ENCODE measurements at places on chromosomes 6 and 20.

GRCh38 chr6:55782275-55782674 lies 93.1 kb downstream of the BMP5 start:
- no peak for DNase-seq

GRCh38 chr6:7880718-7881107 lies 29.9 kb downstream of the TXNDC5 start:
- no peak for DNase-seq

DNA sequence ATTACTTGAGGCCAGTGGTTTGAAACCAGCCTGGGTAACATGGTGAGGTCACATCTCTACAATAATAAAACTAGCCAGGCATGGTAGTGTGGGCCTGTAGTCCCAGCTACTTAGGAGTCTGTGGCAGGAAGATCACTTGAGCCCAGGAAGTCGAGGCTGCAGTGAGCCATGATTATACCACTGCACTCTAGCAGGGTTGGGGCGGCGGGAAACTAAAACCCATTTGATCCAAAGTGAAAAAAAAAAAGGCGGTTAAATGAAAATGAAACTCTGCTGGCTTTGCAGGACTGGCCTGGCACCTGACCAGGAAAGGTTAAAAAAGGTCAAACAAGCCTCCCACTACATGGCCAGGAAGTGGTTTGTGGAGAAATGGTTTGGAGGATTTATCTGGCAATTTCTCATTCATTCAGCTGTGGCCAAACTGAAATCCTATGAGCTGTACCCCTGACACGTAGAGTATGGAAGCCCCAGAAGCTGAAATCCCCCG lies 36.6 kb downstream of the MTRES1 start:
- no peak for DNase-seq

DNA sequence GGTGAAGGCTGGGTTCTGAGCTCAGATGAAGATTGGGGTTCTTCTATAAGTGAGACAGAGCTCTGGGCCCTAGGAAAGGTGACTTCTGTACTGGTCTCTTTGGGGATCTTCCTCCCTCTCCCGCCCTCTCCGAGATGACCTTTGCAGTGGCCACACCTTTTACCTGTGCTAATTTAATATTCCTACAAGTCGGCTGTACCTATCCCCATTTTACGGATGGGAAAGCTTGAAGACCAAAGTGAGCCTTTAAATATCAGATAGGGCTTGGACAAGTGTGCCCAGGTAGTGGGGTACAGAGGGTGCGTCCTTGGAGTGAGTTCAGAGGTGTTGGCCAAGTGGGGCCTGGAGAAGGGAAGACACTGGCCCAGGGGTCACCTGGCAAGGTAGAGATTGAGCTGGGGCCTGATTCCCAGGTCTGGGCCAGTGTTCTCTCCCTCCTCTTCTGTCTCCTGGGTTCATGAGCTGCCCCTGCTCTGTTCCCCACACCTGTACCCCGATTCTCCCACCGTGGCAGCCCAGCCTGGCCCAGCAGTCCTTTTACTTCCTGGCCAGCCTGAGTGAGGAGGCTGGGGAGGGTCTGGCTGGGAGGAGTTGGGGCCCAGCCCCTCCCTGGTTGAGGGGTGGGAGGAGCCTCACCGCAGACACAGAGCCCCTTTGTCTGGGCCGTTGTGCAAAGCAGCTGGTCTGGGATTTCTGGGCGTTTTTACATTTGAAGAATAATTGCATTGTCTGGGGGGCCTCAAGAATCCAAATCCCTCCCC lies 152.1 kb upstream of the RNF24 start:
- no peak for DNase-seq

DNA sequence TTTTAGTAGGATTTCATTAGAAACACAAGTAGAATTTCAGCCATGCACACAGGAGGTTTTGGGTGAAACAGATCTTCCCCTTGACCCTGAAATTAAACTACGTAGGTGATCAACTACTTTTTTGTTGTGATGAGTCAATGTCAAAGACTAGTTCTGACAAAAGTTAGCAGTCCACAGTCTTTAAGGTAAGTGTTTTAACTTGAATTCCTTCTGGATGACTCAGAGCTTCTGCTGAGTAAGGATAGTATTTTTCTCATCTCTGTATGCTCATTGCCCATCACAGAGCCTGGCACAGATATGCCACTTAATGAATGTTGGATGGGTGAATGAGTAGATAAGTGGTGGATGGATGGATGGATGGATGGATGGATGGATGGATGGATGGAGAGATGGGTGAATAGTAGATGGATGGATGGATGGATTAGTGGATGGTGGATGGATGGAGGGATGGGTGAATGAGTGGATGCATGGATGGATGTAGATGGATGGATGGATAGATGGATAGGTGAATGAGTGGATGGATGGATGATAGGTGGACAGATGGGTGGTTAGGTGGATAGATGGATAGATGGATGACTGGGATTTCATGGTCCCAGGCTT lies 165.3 kb downstream of the ZMYND8 start:
- no peak for DNase-seq

- DNase-seq: no peak
These were observed 381.8 kb downstream of the CDKAL1 start for GRCh38 chr6:20916086-20916485.

DNA sequence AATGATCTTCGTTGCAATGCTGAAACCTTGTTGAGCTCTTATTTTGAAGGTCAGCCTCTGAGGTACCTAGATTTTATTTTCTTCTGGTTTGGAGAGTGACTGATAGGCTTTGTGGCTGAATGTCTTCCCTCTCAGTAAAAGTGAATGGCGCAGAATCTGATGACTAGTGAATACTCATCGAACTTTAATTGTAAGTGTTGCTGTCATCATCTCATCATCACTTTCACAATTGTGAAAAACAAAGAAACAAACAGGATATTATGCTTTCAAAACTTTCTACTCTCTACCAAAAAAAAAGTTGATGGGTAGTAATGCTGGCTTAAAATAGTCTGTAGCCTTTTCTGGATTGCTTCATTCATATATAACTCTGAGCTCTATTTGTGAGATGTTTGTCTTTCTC lies 239.5 kb upstream of the RAB32 start:
- DNase-seq: no peak

GRCh38 chr6:125123468-125124048 lies 30.0 kb upstream of the TPD52L1 start:
- DNase-seq: no peak

GRCh38 chr6:158174514-158174913 lies 6.4 kb downstream of the GTF2H5 start:
- DNase-seq: no peak

DNA sequence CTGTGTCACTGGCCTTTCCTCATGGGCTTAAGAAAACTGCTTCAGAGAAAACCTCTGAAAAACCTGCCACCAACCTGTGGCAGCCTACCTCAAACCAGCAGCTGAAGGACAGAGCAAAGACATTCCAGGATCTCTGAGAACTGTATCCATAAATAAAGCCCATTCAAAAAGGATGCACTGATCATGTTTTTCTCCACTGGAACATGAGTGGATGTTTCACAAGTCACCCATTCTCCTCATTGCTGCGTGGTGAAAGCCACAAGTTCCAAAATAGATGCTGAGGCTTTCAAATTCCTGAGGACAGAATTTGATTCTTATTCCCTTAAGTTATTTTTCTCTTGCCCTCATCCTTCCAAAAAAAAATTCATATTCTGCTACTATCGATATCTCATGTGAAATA lies 280.6 kb downstream of the KHDC1L start:
- DNase-seq: no peak

- no peak for DNase-seq
These were observed 148.0 kb downstream of the EPM2A start for GRCh38 chr6:145587334-145587733.

- DNase-seq: no peak
These were observed 24.5 kb downstream of the KIAA0408 start for GRCh38 chr6:127434651-127435050.

- DNase-seq: no peak
These were observed 67.9 kb upstream of the TGM3 start for GRCh38 chr20:2227861-2228260.

DNA sequence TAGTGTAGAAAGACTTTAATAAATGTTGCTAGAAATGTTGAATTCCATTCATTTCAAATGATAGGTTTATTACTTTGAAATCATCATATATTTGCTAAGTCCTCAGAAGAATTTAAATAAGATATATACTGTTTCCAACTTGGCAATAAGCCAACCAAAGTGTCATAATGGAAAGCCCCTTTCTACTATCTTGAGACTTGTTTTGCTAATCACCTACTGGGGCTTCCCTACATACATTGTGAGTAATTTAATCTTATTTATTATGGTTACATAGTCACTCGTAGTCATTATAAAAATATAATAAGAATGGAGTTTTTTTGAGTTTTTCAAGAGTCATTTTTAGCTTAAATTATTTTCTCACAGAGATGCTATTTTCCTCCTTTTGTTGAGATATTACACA lies 20.7 kb downstream of the COL19A1 start:
- DNase-seq: no peak

GRCh38 chr6:133207754-133208153 lies 33.4 kb upstream of the EYA4 start:
- DNase-seq: no peak

GRCh38 chr6:26033085-26033940 lies 53.9 kb upstream of the HFE start:
- peak; percentile 85 for DNase-seq

- DNase-seq: no peak
These were observed 44.8 kb upstream of the AFDN start for GRCh38 chr6:167781868-167782267.

- DNase-seq: no peak
These were observed 29.8 kb downstream of the NCOA3 start for GRCh38 chr20:47531458-47531857.

GRCh38 chr6:116144605-116145004 lies 18.7 kb upstream of the COL10A1 start:
- DNase-seq: no peak

DNA sequence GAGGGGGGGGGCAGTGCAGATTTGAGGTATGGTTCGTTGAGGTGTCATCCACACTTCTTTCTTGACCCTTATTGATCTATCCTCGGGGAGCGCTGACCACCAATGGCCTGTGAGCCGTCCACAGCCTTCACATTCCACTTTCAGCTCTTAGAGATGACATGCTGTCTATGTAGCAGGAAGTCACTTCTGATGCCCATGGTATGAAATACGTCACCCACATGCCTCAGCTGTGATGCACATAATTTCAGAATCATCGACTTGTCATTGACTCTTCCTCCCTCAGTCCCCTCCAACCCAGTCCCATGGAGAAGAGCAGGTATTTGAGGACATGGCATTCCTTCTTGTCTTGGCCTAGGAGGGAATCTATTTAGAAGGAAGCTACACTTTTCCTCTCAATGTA lies 4.7 kb upstream of the ADGRF5 start:
- no peak for DNase-seq

- DNase-seq: no peak
These were observed 278.2 kb upstream of the SUPT3H start for GRCh38 chr6:45655745-45656476.

DNA sequence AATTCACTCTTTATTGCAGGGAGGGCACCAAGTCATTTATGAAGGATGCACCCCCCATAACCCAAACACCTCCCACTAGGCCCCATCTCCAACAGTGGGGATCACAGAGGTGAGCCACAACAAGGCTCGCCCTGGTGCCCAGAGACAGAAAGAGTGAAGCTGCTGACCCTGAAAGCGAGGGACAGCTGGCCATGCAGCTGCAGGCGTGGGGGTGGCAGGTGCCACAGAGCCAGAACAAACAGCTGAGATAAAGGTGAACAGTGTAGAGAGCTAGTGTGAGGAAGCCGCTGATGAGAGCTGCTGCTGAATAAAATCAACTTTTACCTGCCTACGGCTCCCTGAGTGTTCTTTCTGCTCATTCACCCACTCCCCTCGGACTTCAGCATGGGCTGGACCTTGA lies 18.8 kb upstream of the RGS17 start:
- DNase-seq: peak; percentile 76

- no peak for DNase-seq
These were observed 28.0 kb upstream of the ADGRF5 start for GRCh38 chr6:46949632-46950280.

DNA sequence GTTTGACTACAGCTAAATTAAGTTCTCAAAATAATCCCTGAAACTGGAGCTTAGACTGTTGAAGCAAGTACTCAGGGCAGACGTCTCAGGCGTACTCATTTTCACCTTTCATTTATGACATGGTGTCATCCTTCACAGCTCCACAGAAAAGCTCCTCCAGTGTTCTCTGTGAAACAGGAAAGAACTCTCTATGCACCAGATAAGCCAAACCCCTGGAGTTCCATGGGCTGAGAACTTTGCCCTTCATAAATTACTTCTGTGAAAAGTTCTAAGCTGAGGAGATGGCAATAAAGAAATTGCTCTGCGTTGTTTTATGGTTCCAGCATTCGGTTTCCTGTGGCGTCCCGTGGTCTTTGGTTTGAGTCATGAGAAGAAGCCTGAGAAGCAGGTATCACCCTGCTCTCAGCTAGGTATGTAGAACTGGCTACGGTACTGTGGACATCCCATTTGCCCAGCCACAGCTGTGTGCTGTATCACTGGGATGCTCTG lies 20.2 kb upstream of the RREB1 start:
- DNase-seq: no peak

GRCh38 chr20:23142162-23143050 lies 56.3 kb upstream of the CD93 start:
- no peak for DNase-seq

DNA sequence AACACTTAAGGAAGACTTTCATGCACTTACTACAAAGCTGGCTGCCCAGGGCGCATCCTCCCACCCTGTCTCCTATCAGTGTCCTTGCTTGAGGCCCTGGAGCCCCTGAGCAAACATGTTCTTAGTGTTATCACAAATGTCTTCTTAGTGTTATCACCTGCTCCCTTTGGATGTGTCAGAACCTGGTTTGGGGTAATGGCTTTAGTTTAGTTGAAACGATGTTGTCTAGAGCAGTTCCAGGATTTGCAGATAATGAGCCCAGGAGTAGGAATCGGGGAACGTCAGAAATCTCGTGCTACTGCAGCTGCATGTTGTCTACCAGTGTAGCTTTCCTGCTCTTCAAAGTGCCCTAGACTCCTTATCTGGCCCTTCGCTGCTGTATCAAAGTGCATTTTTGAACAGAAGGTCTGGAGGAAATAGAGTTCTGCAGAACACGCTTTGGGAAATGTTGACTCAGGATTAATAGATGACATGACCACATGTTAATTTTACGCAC lies 69.6 kb downstream of the PHACTR2 start:
- no peak for DNase-seq

DNA sequence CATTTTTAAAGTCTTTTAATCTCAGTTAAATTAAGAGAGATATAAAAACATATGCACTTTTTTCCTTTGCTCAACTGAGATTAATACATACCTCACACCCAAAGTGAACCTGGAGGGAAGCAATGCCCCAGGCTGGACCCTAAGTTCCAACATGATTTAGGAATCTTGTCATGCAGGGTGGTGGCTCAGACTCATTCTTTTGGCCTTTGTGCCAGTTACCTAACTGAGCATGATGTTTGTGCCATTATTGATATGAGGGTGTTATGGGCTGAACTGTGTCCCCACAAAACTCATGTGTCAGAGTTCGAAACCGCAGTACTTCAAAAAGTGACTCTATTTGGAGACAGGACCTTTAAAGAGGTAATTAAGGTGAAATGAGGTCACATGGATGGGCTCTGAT lies 188.0 kb downstream of the ARHGAP18 start:
- DNase-seq: no peak

- peak; percentile 22 for DNase-seq
These were observed 36.3 kb downstream of the RNF146 start for GRCh38 chr6:127302728-127303660.

Data from NCI-H774 (cell line).